ENCODE measurements at places on chromosomes 2 and 18.

- DNase-seq = peak; percentile 57
Observed at GRCh38 chr18:49459404-49460171, 857 bp downstream of the DYM start.

GRCh38 chr18:34806527-34806926 is 96.4 kb downstream of the DTNA start:
- DNase-seq = no peak

DNA sequence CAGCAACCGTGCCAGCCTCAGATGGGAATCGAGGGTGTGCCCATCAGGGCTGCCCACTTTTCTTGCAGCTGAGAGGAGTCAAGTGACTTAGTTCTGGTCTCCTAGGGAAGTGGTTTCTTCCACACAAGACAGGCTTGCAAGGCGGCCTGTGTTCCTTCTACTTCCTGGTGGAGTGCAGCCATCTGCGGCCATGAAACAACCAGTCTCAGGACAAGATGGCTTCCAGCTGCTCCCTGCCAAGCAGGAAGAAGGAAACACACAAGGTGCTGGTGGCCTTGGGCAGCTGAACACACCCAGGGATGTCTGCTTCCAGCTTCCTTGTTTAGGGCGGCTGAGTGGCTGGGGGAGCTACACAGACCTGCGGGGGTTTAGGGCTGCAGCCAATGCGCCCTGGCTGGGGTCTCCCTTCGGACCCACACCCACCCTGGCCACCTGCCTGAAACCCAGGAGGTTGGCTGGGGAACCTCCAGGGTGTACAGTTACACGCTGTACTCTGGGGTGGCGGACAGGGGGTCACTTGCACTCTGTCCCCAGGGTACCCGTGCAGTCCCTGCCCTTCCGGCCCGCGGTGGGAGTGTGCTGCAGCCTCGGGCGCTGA is 34.7 kb downstream of the PTPN18 start:
- no peak for DNase-seq

DNA sequence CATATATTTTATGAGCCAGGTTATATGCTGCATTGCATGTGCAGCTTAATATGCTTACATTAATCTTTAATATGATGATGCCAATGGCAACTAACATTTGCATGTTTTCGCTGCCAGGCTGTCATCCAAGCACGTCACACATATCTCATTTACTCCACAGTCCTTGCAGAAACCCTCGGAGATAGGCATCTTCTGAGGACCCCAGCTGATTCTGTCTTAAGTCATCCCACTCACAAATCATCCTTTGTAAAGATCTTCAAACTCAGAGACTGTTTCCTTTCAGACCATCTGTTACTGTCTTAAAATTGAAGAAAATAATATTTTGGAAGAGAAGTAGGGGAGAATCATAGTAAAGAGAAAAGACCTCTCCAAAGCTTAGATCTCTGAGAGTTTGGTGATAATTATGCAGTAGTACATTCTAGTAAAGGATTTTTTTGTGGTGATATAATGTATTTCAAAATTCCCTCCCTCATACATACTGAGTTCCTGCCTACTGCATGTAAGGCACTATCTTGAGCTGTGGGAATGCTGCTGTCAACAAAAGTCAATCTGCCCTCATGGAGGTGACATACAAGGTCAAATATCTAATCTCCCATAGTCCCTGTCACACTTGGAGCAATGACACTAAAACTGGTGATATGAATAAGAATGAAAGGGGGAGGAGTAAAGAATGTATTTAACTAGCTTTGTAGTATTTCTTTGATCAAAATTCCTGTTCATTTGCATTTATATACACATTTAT is 11.0 kb downstream of the ITGA4 start:
- no peak for DNase-seq

DNA sequence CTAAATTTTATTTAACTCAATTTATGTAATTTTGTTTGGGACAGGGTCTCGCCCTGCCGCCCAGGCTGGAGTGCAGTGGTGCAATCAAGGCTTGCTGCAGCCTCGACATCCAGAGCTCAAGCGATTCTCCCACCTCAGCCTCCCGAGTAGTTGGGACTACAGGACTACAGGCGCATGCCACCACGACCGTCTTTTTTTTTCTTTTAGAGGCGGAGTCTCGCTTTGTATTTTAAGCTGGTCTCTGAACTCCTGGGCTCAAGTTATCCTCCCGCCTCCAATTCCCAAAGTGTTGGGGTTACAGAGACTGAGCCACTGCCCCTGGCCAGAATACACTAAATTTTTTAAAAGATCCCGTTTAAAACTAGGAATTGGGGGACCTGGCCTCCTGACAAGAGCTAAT is 18.5 kb downstream of the WNT10A start:
- DNase-seq = no peak

GRCh38 chr2:85743304-85743978 is 10.3 kb upstream of the ATOH8 start:
- DNase-seq = no peak

DNA sequence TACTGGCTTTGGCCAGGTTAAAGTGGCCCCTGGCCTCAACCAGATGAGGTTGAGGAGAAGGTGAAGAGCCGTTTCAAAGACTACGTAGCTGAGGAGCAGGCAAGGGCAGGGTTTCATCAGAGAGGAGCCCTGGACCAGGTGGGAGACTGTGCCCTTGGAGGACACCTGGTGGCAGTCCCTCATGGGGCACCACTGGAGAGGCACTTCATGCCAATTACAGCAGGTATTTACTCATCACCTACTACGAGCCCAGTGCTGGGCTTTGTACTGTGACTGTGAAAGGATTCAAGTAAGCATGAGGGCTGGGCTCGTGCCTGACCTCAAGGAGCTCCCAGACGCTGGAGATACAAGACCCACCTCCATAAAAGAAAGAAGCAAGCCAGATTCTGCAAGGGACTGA is 37.6 kb downstream of the SMAD7 start:
- peak; percentile 55 for DNase-seq

DNA sequence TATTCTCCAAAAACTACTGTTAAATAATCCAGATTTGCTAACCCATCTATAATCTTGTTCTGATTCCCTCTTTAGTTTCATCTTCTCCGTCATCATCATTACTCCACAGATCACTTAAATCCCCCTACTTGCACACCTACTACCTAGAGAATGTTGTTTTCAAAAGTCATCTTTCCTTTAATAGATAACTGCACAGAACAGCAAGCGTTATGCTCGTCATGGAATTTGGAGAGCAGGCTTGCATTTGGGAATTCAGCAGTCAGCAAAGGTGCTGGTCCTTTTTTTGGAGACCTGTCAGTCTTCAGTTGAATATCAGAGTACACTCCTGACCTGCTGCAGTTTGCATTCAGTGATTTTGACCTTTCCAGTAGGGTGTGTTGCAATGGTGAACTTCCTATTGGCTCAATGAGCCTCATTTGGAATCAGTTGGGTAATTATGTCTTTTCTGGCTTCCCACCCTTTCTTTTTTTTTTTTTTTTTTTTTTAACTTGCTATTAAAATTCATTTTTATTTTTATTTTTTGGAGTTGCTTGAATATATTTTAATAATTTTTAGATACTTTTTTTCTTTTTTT is 110.6 kb downstream of the HNRNPLL start:
- no peak for DNase-seq

DNA sequence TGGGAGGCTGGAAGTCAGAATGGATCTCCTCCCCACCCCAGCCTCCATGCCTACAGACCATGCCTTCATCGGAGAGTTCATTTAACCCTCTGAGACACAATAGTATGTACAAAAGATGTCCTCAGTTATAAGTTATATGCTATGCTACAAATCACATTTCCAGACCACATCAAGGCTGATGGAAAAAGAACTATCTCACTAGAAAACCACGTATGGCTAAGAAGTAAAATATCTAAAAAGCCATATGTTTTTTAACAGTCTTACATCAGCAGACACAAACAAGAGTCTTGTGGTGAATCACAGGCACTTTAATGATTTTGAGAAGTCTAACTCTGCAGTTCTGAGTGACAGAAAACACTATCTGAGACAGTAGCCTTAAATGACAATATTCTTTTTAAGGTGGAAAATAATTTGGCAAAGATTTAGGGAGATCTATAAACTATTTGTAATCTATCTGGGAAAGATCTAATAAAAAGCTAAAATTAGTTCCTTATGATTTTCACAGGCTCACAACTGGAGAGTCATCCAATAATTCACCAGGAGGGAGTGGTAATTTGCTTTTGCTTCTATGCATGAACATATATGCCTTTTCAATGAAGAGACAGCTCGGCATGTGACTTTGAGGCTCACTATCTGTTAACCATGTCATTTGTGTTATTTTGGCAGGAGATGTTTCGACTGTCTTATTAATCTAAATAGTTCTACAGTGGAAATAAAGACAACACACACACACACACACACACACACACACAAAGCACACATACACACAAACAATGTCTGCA is 197.5 kb downstream of the IRS1 start:
- DNase-seq = no peak

- peak; percentile 78 for DNase-seq
Observed at GRCh38 chr2:126655500-126656430, at the start of gene GYPC. GYPC (plus strand) TSS chr2:126656158; CDS start chr2:126656264, 106 bp downstream.

- DNase-seq = peak; percentile 34
Observed at GRCh38 chr2:38260469-38260868, 116.6 kb downstream of the ATL2 start.

- DNase-seq = no peak
Observed at GRCh38 chr2:109467701-109468100, 146.1 kb downstream of the SEPTIN10 start.

DNA sequence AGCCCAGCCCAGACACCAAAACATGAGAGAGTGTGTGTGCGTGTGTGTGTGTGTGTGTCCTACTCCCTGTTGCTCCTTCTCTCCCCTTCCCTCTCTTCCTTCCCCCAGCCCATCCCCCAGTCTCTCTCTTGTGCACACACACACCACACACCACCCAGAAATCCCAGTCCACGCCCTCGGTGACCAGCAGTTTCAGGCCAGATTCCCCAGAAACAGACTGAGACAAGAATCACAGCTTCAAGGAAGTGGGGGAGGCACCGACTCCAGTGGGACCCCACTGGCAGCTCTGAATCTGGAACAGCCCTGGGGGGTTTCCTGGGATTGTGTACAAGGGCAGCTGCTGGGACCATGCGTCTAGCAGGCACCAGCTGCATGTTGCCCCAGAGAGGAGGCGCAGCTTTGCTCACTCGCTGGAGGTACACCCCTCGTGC is 113.5 kb downstream of the NDUFA10 start:
- DNase-seq = no peak

- no peak for DNase-seq
Observed at GRCh38 chr2:8797682-8798081, 39.7 kb downstream of the KIDINS220 start.

- DNase-seq = no peak
Observed at GRCh38 chr2:174263997-174264396, 15.7 kb upstream of the OLA1 start.

- DNase-seq = no peak
Observed at GRCh38 chr2:64157792-64158191, 13.6 kb upstream of the PELI1 start.

- no peak for DNase-seq
Observed at GRCh38 chr18:13530033-13530878, 196.1 kb downstream of the FAM210A start.

DNA sequence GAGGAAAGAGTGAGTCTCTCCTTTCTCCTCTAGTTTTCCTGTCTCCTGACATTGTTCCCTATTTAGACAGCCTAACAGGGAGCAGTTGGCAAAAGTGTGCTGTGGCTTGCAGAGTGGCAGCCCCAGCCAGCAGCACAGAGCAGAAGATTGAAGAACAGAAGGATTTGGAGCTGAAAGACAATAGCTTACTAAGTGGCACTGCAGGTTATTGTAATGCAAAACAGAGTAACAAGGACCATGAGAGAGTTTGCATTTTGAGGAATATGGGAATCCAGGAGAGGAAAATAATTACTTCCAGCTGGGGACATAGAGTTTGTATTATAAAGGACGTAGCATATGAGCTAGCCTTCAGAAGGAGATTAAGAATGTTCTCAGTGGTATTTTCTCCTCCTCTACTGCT is 342.4 kb downstream of the AKAIN1 start:
- DNase-seq = no peak

- DNase-seq = no peak
Observed at GRCh38 chr2:234669621-234670020, 172.7 kb upstream of the ARL4C start.

DNA sequence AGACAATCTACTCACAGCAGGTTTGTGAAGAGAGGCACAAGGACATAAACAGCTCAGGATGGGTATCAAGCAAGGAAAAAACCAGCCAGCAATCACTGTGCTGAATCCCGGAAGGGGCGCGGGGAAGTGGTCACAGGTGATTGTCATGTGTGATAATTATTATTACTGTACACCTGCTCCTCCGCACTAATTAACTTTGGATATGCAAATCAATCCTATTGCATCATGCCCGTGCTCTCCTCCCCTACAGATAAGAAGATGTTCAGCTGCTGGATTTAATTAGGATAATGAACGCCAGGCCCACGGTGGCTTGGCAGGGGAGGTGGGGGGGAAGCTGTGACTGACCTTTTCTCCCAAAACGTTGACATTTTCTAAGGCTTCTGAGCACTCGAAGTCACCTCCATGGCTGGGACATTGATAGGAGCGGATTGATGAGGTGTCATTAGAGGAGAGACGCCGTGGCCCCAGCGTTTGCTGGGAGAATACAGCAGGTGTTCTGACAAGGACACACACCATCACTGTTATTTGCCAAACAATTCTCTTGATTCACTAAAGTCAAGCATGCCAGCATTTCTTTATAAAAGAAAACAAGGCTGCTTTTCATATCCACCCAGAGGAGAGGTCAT is 160.3 kb upstream of the VRK2 start:
- DNase-seq = no peak

DNA sequence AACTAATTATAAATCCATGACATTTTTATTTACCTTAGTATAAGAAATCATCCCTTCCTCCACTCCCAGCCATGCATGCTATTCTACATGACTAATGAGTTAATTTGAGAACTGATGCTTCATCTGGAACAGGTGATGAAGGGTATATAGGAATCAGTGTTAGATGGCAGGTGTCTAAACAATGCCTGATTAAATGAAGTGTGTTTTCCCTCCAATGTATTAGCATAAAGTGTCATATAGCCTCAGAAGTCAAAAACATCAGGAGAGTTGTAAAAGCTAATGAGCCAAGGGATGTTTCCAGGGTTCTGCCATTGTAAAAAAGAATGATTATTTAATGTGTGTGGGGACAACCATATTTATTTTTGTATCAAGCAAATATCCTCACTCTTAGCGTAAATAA is 913.8 kb downstream of the DCC start:
- no peak for DNase-seq

DNA sequence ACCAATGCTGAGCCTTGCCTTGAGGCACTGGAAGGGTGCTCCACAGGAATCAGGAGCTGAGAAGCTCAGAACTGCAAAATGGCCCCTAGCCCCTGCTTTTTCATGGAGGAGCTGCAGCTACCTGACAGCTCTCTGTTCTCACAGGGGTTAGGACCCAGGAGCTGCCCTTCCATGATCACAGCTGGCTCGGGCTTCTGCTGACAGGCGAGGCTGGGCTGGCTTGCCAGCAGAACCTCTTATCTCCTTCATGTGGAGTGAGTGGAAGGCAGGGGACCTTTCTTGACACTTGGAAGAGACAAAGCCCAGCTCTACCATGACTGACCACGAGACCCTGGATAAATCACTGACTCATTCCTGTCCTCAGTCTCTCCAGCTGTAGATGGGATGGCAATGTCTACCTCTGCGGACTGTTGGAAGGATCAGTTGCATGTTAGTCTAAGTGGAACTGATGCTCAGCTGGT is 113.4 kb downstream of the CAPN13 start:
- DNase-seq = no peak

GRCh38 chr2:241161646-241162281 is 11.5 kb downstream of the PPP1R7 start:
- no peak for DNase-seq
